ENCODE measurements at places on chromosomes 13 and 19. TPM values are rescaled to one million over a fixed set of nuclear protein-coding genes. Genes with fewer than 3 reads are reported as not detected.

DNA sequence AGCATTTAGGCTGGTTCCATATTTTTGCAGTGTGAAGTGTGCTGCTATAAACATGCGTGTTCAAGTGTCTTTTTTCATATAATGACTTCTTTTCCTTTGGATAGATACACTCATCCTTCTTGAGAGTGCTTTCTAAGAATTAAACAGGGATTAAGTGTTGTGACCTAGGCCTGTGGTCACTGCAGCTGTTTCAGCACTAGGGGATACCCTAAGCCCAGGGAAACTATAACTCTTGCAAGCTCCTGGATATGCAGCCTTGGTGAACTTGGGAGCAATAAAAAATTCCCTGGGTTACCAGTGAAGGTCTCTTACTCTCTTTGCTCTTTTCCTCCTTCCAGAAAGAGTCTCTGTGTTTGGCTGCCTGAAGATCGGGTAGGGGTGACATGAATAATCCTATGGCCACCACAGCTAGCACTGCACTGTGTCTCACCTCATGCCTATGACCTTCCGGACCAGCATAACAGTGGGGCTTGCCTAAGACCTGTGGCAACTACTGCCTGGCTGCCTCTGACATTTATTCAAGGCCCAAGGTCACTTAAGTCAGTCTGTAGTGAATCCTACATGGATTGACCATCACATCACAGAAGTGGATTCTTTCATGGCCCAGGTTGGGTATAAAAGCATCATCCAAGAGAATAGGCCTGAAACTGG, 799.7 kb downstream of the DACH1 start:
- no peak overlapping the region for H3K27ac ChIP-seq
- H3K4me1 ChIP-seq: no peaks in the 10 kb centered on the region
- no peaks in the 10 kb centered on the region for H3K27me3 ChIP-seq
- H3K36me3 ChIP-seq: no peaks in the 10 kb centered on the region
- DNase-seq: no peak

GRCh38 chr13:107866032-107866940, 349.1 kb downstream of the LIG4 start:
- H3K27me3 ChIP-seq: 0 out of 2 replicates have a peak, but pooled peaks cover 2% of the 10 kb centered on the region
- no peaks in the 10 kb centered on the region for H3K4me1 ChIP-seq
- H3K36me3 ChIP-seq: no peaks in the 10 kb centered on the region
- no peak for DNase-seq

GRCh38 chr19:38361633-38362075, 12.7 kb upstream of the PSMD8 start:
- H3K4me3 ChIP-seq: peak overlapping the region; percentile 71
- no peak overlapping the region for H3K27ac ChIP-seq
- DNase-seq: no peak
- peaks cover 2% of the 10 kb centered on the region for H3K27me3 ChIP-seq
- no peaks in the 10 kb centered on the region for H3K4me1 ChIP-seq

DNA sequence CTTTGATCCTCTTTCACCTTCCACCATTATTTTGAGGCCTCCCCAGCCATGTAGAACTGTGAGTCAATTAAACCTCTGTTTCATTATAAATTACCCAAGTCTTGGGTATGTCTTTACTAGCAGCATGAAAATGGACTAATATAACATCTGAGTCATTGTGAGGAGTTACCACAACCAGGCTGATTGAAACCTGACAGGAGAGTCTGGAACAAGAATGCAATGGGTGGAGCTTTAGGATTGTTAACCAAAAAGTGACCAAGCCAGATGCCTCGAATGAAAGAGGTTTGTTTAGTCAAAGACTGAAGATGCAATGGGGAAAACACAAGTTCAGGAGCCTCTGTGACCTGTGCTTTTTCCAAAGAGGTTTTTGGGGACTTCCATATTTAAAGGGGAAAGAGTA, 659.0 kb downstream of the SLITRK6 start:
- DNase-seq: no peak
- H3K27ac ChIP-seq: no peak overlapping the region
- H3K4me3 ChIP-seq: no peak overlapping the region
- H3K4me1 ChIP-seq: no peaks in the 10 kb centered on the region

DNA sequence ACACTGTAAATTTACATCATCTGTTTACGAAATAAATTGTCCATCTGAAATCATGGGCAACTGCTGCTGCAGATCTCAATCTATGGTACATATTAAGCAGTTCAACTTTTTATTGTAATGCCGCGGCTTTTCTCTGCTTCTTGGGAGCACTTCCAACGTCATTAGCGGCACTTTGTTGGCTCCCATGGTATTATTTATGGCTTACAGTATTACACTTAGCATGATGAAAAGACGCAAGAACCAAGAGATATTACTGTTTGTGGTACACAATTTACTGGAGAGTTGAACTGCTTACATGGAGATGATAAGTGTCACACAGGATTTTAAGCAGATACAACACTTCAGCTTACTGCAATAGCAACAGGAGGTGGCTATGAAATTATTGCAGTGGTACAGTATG, 442.1 kb downstream of the PCDH20 start:
- no peak overlapping the region for H3K27ac ChIP-seq
- H3K36me3 ChIP-seq: no peaks in the 10 kb centered on the region
- no peak for DNase-seq
- no peaks in the 10 kb centered on the region for H3K4me1 ChIP-seq
- no peak overlapping the region for H3K4me3 ChIP-seq

- no peak for DNase-seq
- no peak overlapping the region for H3K27ac ChIP-seq
- no peaks in the 10 kb centered on the region for H3K27me3 ChIP-seq
- H3K4me3 ChIP-seq: no peak overlapping the region
- H3K36me3 ChIP-seq: peaks cover 45% of the 10 kb centered on the region
- H3K4me1 ChIP-seq: no peaks in the 10 kb centered on the region
Measured at GRCh38 chr19:54451997-54452396, 3.0 kb downstream of the LENG8 start.

DNA sequence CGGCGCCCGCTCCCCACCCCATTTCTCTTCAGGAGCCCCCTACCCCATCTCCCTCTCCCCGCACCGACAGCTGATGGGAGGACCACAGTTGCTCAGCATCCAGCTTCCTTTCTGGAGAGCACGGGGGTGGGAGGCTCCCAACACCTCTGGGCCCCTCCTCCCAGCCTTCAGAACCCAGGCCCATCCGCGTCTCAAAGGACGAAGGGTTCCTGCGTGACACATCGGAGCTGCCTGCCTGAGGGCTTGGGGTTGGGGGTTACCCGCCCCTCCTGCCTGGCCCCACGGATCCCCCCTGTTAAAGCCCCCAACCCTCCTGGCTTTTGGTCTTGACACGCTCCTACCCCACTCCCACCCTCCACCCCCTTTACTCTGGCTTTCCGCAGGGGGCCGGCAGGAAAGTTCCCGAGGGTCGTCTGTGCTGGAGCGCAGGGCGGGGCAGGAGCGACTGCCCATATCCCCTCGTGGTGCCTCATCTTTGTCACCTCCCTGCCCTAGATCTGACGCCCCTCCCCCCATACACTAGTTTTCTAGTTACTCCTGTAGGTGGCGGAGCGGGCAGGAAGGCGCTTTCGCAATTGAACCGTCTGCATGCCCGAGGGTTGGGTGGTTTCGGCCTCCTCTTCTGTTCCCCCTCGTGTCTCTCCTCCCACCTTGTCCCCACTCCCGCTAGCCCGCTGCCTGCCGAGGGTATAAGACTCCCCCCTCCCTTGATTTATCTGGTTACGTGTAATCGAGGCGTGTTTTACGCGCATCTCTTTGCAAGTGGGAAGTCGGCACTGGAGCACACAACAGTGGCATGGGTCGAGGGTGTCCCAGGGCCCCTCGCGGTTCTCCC, 924 bp downstream of the TRAPPC5 start:
- H3K27me3 ChIP-seq: no peaks in the 10 kb centered on the region
- peaks cover 3% of the 10 kb centered on the region for H3K36me3 ChIP-seq
- peak overlapping the region; percentile 97 for H3K27ac ChIP-seq
- DNase-seq: no peak
- H3K4me3 ChIP-seq: peak overlapping the region; percentile 85

- DNase-seq: no peak
- no peak overlapping the region for H3K4me3 ChIP-seq
- H3K4me1 ChIP-seq: no peaks in the 10 kb centered on the region
- H3K27ac ChIP-seq: no peak overlapping the region
- H3K36me3 ChIP-seq: no peaks in the 10 kb centered on the region
Measured at GRCh38 chr13:57582032-57582431, 49.5 kb upstream of the PCDH17 start.

GRCh38 chr19:8131517-8131916, 17.9 kb downstream of the FBN3 start:
- H3K4me1 ChIP-seq: no peaks in the 10 kb centered on the region
- H3K27me3 ChIP-seq: no peaks in the 10 kb centered on the region
- no peak overlapping the region for H3K4me3 ChIP-seq
- no peak for DNase-seq

DNA sequence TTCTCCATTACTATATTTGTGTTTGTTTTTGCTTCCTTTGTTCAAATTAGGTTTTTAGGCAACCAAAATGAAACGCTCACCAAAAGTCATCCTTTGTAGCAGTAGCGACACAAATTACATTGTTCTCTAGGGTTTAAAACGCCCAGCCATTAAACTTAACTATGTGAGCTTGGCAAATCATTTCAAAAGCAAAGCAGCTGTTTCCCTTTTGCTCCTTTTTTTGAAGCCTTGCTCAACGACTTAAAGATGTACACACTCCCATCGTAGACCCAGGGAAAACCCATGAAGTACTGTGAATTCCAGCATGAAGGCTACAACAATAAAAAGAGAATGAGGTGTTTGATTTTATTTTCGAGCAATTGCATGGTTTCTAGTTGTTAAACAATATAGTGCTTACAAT, 106.7 kb downstream of the RAP2A start:
- H3K27ac ChIP-seq: no peak overlapping the region
- H3K36me3 ChIP-seq: no peaks in the 10 kb centered on the region
- no peak overlapping the region for H3K4me3 ChIP-seq
- H3K27me3 ChIP-seq: no peaks in the 10 kb centered on the region
- H3K4me1 ChIP-seq: peaks cover 6% of the 10 kb centered on the region

BEST2 gene
- polyA plus RNA-seq: not detected

PIK3R2 gene
- 1.1 TPM for polyA plus RNA-seq

POU2F2 gene
- 38.3 TPM for polyA plus RNA-seq

KLK15 gene
- polyA plus RNA-seq: not detected

FFAR1 gene
- polyA plus RNA-seq: not detected

RNF225 gene
- polyA plus RNA-seq: not detected

BORA gene
- polyA plus RNA-seq: 33.5 TPM

ZNF296 gene
- 15.3 TPM for polyA plus RNA-seq

GIPC3 gene
- not detected for polyA plus RNA-seq

GJA3 gene
- polyA plus RNA-seq: not detected

UBE2L5 gene
- polyA plus RNA-seq: 0.21 TPM

Measured in GM12878 (cell line).